ENCODE measurements at places on chromosomes 16 and 17. TPM values are rescaled to one million over a fixed set of nuclear protein-coding genes. Genes with fewer than 3 reads are reported as not detected.

DNA sequence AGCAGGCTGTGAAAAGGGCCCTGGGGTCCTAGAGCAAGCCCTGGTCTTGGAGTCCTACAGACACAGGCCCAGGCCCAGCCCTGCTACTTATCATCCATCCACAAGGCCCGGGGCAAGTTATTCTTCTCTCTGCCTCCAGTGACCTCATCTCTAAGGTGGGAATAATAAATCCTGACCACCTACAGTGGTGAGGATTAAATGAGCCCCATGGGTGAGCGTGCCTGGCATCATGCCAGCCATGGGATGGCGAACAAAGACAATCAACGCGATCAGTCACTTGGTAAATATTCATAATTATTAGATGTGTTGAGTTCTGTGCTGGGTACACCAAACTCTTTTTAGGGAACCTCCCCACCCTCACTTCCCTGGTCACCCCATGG, 5.5 kb downstream of the KRT15 start:
- no peaks in the 10 kb centered on the region for H3K36me3 ChIP-seq
- H3K27me3 ChIP-seq: no peaks in the 10 kb centered on the region
- H3K27ac ChIP-seq: no peak overlapping the region

- H3K36me3 ChIP-seq: no peaks in the 10 kb centered on the region
- no peak overlapping the region for H3K27ac ChIP-seq
- no peaks in the 10 kb centered on the region for H3K27me3 ChIP-seq
- no peaks in the 10 kb centered on the region for H3K4me1 ChIP-seq
- DNase-seq: no peak
Measured at GRCh38 chr17:69637446-69638156, 223.1 kb downstream of the MAP2K6 start.

- H3K4me3 ChIP-seq: no peak overlapping the region
- H3K27ac ChIP-seq: no peak overlapping the region
- peaks cover 3% of the 10 kb centered on the region for H3K4me1 ChIP-seq
- no peaks in the 10 kb centered on the region for H3K27me3 ChIP-seq
Measured at GRCh38 chr17:32656886-32657285, 170.1 kb downstream of the CDK5R1 start.

- H3K4me1 ChIP-seq: no peaks in the 10 kb centered on the region
- no peak overlapping the region for H3K4me3 ChIP-seq
- no peak overlapping the region for H3K27ac ChIP-seq
- no peaks in the 10 kb centered on the region for H3K27me3 ChIP-seq
- no peak for DNase-seq
Measured at GRCh38 chr16:6684076-6684673, 648.5 kb upstream of the RBFOX1 start.

GRCh38 chr17:81831957-81832607, 1.0 kb downstream of the MCRIP1 start:
- H3K27ac ChIP-seq: peak overlapping the region; percentile 85
- H3K36me3 ChIP-seq: no peaks in the 10 kb centered on the region
- peaks cover 22% of the 10 kb centered on the region for H3K4me1 ChIP-seq
- no peaks in the 10 kb centered on the region for H3K27me3 ChIP-seq
- no peak for DNase-seq

DNA sequence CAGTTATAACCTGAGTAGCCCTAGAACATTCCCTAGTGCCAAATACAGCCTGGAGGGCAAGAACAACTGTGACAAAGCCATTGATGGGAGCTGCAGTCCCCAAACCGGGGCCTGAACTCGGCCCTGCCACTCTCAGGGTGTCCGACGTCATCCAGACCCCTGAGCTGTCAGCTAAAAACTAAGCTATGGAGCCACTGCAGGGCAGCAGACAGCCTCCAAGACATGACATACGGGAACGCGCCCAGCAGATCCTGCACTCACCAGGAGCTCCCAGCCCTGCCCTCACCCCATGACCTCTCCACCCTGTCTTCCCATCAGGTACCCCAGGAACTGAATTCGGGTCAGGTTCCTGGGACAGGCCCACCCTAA, 28.4 kb downstream of the KDM8 start:
- no peak overlapping the region for H3K27ac ChIP-seq
- no peak overlapping the region for H3K4me3 ChIP-seq
- no peak for DNase-seq
- no peaks in the 10 kb centered on the region for H3K27me3 ChIP-seq
- H3K4me1 ChIP-seq: peaks cover 13% of the 10 kb centered on the region

- H3K27ac ChIP-seq: no peak overlapping the region
- DNase-seq: peak; percentile 74
- H3K4me1 ChIP-seq: peaks cover 18% of the 10 kb centered on the region
- H3K4me3 ChIP-seq: peak overlapping the region; percentile 61
Measured at GRCh38 chr17:43900858-43901754, 6.2 kb downstream of the MPP2 start.

DNA sequence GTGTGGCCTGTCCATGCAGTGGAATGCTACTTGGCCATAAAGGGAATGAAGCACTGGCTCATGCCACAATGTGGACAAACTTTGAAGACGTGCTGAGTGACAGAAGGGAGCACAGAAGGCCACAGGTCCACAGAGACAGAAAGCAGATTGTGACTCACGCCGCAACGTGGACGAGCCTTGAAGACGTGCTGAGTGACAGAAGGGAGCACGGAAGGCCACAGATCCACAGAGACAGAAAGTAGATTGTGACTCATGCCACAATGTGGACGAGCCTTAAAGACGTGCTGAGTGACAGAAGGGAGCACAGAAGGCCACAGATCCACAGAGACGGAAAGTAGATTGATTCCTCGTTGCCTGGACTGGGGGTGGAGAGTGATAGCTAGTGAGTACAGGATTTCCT, 19.2 kb downstream of the ZC3H18 start:
- no peaks in the 10 kb centered on the region for H3K4me1 ChIP-seq
- peaks cover 39% of the 10 kb centered on the region for H3K36me3 ChIP-seq
- H3K4me3 ChIP-seq: no peak overlapping the region

- DNase-seq: peak; percentile 42
- no peaks in the 10 kb centered on the region for H3K4me1 ChIP-seq
- no peak overlapping the region for H3K4me3 ChIP-seq
- H3K36me3 ChIP-seq: no peaks in the 10 kb centered on the region
- no peaks in the 10 kb centered on the region for H3K27me3 ChIP-seq
Measured at GRCh38 chr16:15974057-15974456, 24.6 kb downstream of the ABCC1 start.

GRCh38 chr17:58242171-58242784, 3.9 kb downstream of the LPO start:
- no peak overlapping the region for H3K4me3 ChIP-seq
- DNase-seq: no peak
- no peaks in the 10 kb centered on the region for H3K36me3 ChIP-seq

DNA sequence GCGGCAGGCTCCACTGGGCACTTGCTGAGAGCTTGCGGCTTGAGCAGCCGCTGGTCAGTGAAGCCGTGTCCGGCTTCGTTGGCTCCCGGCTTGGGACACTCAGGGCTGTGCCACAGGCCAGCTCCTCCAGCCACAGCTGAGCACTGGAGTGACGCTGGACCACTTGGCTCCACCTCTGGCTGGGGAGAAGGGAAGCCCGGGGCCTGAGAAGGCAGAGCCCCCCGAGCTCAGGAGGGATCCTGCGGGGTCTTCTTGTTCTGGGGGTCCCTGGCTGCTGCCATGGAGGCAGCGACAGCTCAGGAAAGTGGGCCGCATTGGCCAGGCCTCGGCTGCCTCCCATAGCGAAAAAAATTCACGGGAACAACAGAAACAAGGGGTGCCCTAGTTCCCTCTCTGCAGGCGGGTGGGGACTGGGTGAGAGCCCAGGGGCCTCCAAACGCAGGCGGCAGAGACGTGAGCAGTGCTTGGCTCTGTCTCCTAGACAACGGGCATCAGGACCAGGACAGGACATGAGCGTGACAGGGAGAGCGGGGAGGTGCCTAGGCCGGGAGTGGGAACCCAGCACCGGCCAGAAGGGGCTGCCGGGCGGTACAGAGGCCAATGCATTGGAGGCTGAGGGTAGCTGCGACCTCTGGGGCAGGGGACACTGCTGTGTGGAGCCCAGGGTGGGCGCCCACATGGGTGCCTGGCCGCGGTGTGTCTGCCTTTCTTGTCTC, 37.7 kb downstream of the SLC7A5 start:
- H3K4me3 ChIP-seq: no peak overlapping the region
- no peaks in the 10 kb centered on the region for H3K27me3 ChIP-seq
- H3K27ac ChIP-seq: no peak overlapping the region
- no peaks in the 10 kb centered on the region for H3K4me1 ChIP-seq
- no peaks in the 10 kb centered on the region for H3K36me3 ChIP-seq

- H3K27ac ChIP-seq: no peak overlapping the region
- H3K4me1 ChIP-seq: no peaks in the 10 kb centered on the region
- H3K27me3 ChIP-seq: no peaks in the 10 kb centered on the region
- no peaks in the 10 kb centered on the region for H3K36me3 ChIP-seq
- no peak overlapping the region for H3K4me3 ChIP-seq
- DNase-seq: peak; percentile 67
Measured at GRCh38 chr16:55842369-55843104, 9.6 kb upstream of the CES1 start.

GRCh38 chr16:9658586-9658985, 523.6 kb downstream of the GRIN2A start:
- no peak overlapping the region for H3K4me3 ChIP-seq
- no peak for DNase-seq
- no peaks in the 10 kb centered on the region for H3K36me3 ChIP-seq
- H3K27me3 ChIP-seq: no peaks in the 10 kb centered on the region
- no peak overlapping the region for H3K27ac ChIP-seq
- H3K4me1 ChIP-seq: no peaks in the 10 kb centered on the region

- H3K27ac ChIP-seq: no peak overlapping the region
- no peaks in the 10 kb centered on the region for H3K36me3 ChIP-seq
- H3K27me3 ChIP-seq: peaks cover 4% of the 10 kb centered on the region
- peak; percentile 97 for DNase-seq
- no peak overlapping the region for H3K4me3 ChIP-seq
- peaks cover 4% of the 10 kb centered on the region for H3K4me1 ChIP-seq
Measured at GRCh38 chr17:79919164-79919585, 79.9 kb upstream of the CBX4 start.

GRCh38 chr17:44865231-44865660, 17.6 kb downstream of the HIGD1B start:
- DNase-seq: peak; percentile 73
- H3K27me3 ChIP-seq: no peaks in the 10 kb centered on the region
- no peak overlapping the region for H3K27ac ChIP-seq

DNA sequence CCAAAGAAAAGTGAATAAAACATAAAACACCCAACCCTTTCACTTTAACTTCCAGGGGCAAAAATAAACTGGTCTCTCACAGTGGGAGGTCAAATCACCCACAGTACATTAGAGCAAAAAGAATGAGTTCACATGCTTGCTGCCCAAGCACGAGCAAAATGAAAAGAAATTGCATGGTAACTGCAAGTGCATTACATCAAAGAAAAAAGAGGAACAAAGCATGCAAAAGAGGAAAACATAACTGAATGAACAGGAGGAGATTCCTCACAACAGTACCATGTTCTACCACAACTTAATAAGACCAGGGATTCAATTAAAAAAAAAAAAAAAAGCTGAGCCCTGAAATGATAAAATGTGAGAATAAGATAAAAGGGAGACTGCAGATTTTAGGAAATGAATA, 12.3 kb downstream of the DNAH2 start:
- no peaks in the 10 kb centered on the region for H3K36me3 ChIP-seq
- H3K4me1 ChIP-seq: no peaks in the 10 kb centered on the region
- no peak overlapping the region for H3K4me3 ChIP-seq
- no peak for DNase-seq
- no peak overlapping the region for H3K27ac ChIP-seq

GRCh38 chr17:38868817-38869525, 887 bp upstream of the LASP1 start:
- no peaks in the 10 kb centered on the region for H3K36me3 ChIP-seq
- peak; percentile 97 for DNase-seq
- peak overlapping the region; percentile 93 for H3K27ac ChIP-seq
- no peaks in the 10 kb centered on the region for H3K4me1 ChIP-seq

GRCh38 chr17:19897903-19898302, 30.2 kb upstream of the ULK2 start:
- no peaks in the 10 kb centered on the region for H3K27me3 ChIP-seq
- no peak for DNase-seq
- H3K4me3 ChIP-seq: no peak overlapping the region
- no peaks in the 10 kb centered on the region for H3K4me1 ChIP-seq

DNA sequence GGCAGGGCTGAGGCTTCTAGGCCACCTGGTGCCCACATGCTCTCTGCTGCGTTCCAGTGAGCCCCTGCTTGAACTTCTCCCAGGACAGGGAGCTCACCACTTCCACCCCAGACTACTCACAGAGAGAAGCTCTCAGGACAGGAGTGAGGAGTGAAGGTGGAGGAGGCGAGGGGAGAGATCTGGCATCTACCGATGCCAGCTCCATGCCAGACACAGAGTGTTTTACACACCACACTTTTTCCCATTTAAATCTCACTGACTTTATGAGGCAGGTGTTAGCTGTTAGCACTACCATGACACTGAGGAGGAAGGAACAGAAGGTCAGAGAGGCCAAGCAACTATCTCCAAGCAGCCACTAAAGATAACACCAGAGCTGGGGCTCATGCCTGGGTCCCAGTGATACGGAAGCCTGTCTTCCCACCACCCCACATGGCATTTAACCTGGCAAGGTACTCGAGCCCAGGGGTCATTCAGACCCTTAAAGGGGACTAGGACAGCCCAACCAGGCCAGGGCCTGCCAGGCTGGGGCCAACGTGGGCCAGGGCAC, 6.8 kb downstream of the FAM83G start:
- no peak overlapping the region for H3K27ac ChIP-seq
- H3K36me3 ChIP-seq: peaks cover 5% of the 10 kb centered on the region
- no peaks in the 10 kb centered on the region for H3K27me3 ChIP-seq
- no peak overlapping the region for H3K4me3 ChIP-seq
- H3K4me1 ChIP-seq: peaks cover 4% of the 10 kb centered on the region

DNA sequence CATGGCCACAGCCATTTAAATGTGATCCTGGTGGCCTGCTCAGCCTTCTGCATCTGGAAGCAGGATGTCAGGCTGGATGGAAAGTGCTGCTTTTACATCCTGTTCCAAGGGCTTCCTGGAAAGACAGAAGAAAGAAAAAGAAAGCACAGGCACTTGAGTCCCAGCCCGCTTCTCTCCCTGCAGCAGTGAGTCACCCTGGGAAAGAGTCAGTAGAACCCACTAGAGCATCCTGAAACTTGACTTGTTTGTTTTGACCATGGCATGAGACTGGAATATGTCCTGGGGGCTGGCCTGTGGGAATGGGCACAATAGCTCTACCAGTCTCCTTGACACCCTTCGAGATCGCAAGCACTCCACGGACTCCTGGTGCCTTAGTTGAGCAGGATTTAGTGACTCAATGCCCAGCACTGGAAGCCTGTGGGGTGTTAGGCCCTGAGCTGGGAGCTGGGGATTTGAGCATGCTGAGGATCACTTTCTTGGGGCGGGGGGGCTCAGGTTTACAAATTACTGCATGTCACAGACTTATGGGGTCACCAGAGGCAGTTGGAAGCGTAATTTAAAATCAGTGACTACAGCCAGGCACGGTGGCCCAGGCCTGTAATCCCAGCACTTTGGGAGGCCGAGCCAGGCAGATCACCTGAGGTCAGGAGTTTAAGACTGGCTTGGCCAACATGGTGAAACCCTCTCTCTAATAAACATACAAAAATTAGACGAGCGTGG, 22.1 kb upstream of the GNA13 start:
- DNase-seq: no peak
- H3K27me3 ChIP-seq: no peaks in the 10 kb centered on the region
- H3K4me1 ChIP-seq: peaks cover 2% of the 10 kb centered on the region
- H3K36me3 ChIP-seq: no peaks in the 10 kb centered on the region
- H3K27ac ChIP-seq: no peak overlapping the region

Gene KRTAP3-2
- polyA plus RNA-seq: not detected

Gene HOXB6
- polyA plus RNA-seq: 44.0 TPM

Gene RNF112
- polyA plus RNA-seq: 0.99 TPM

Gene CNGB1
- polyA plus RNA-seq: not detected

Gene CDH3
- polyA plus RNA-seq: 9.8 TPM

Gene TMEM231
- 8.6 TPM for polyA plus RNA-seq

Gene PABPN1L
- polyA plus RNA-seq: not detected

Gene NPIPA2
- not detected for polyA plus RNA-seq

Gene B4GALNT2
- 1.3 TPM for polyA plus RNA-seq
